ENCODE measurements at places on chromosomes 7 and 10.

GRCh38 chr7:120877701-120878100 lies 19.8 kb upstream of the TSPAN12 start:
- DNase-seq = no peak

DNA sequence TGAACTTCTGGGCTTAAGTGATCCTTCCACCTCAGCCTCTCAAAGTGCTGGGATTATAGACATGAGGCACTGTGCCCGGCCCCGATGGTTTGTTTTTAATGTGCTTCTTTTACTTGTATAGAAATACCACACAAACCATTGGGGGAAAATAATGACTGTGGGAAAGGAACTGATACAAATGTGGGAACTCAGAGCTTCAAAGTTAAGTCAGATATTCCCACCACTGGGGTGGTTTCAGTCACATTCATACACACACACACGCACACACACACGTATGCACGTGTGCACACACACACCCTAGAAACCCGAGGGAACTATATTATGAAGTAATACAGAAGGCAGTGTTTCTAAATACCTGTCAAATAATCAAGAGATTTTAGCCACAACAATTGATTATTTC lies 17.0 kb downstream of the CPA4 start:
- no peak for DNase-seq

- no peak for DNase-seq
Measured at GRCh38 chr7:101507791-101508252, 121.3 kb downstream of the MYL10 start.

GRCh38 chr10:17122052-17122451 lies 7.6 kb downstream of the CUBN start:
- DNase-seq = no peak

DNA sequence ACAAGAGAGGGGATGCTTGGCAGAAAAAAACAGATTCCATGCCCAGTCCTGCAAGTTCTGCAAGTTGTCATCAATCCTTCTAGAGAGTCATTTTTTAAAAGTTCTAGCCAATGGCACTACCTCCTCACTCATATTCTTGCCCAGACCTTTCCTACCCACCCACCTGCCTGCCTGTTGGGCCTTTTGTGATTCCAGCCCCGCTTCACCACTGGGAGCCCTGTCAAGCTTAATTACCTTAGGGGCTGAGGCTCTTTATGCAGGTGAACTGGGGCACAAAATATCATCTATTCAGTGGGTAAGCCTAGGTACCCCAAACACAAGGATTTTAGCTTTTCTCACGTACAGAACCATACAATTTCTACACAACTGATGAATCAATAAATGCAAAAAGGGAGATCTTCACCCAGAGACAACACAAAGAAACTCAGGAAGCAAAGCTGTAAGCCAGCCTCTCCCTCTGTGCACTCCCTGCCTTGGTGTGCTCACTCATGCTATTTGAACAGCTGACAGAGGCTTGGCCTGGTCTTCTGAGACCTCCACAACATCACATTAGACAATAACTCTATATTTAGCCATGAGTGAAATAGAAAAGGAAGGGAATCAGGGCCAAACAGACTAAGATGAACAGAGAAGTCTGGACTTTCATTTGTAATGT lies 222.6 kb downstream of the HTR7 start:
- no peak for DNase-seq

DNA sequence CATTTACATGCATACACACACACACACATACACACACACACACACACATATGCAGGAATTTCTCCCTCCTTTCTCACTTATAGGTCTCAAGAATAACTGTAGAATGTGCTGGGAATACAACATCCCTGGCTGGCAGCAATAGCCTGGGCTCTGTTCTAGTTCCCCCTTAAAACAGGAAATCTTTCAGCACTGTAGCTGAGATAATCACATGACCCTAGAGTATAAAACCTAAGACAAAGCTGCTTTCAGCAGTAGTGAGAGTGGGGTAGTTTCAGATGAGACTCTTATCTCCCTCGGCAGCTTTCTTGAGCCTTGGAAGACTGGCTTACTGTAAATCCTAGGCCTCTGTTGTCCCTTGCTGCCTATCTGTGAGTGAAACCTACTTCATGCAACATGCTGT lies 137.4 kb upstream of the AKR1E2 start:
- no peak for DNase-seq

- no peak for DNase-seq
Measured at GRCh38 chr7:116490351-116490750, 9.2 kb upstream of the CAV2 start.

DNA sequence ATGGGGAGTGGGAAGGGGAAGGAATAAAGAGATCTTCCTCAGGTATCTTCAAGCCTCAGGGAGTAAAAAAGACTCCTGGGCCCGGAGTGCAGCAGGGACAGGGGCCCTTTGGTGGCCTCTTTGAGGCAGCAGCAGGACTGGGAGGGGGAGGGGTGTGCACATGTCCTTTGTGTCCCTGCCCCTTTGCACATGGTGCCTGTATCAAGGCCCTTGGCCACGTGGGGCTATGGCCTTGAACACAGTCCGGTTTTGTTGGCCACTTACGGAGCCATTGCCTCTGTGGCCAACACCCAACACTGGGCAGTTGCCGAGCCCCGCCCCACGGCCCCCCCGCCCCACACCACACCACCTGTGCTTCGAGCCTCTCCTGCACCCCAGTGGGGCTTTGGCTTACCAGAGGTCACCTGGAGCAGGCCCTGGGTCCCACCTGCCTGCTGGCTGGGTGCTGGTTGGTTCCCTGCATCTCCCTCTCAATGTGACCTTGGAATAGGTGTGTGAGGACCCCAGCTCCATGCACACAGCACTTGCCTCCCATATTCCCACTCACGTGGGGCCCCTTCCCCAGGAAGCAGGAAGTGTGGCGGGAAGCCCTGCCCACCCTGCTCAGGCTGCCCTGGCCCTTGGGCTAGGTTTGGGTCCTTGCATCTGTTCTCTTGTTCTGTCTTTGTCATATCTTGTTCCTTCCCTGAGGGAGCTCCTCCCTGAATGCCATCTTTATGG lies 5.4 kb downstream of the SAP25 start:
- DNase-seq = no peak

- DNase-seq = no peak
Measured at GRCh38 chr7:7720750-7721621, 2.6 kb upstream of the RPA3 start.

GRCh38 chr10:95508730-95509129 lies 52.4 kb downstream of the SORBS1 start:
- DNase-seq = no peak

- DNase-seq = no peak
Measured at GRCh38 chr7:2883101-2883500, 39.0 kb upstream of the GNA12 start.

GRCh38 chr7:159209429-159209828 lies 64.8 kb upstream of the VIPR2 start:
- DNase-seq = no peak

- no peak for DNase-seq
Measured at GRCh38 chr7:77765906-77766800, 32.1 kb downstream of the TMEM60 start.

- DNase-seq = no peak
Measured at GRCh38 chr7:123711832-123712293, 36.9 kb downstream of the WASL start.

DNA sequence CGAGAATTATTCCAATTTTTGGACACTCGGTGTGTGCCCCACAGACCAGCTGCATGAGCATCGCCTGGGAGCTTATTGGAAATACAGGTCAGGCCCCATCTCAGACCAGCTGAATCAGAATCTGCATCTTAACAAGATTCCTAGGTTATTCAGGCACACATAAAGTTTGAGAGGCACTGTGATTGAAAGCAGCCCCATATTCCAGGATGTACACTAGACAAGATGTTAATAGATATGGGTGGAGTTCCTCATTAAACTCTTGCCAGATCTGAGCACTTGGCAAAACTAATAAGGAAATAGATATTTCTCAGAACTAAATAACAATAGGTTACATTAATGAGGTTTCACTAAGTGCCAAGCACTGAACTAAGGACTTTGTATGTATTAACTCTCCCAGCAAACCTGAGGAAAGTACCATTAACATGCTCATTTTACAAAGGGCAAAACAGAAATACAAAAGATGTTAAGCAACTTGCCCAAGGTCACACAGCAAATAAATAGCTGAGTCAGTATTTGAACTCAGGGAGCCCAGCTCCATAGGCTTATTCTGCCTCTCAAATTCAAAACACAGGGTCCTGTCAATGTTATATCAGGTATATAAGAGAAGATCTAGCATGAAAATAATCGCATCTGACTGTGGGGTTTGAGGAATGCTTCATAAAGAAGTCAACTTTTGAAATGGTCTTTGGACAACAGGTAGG lies 29.9 kb downstream of the PPP1R3C start:
- DNase-seq = no peak

- no peak for DNase-seq
Measured at GRCh38 chr10:133422223-133422806, 2.1 kb downstream of the SPRN start.

DNA sequence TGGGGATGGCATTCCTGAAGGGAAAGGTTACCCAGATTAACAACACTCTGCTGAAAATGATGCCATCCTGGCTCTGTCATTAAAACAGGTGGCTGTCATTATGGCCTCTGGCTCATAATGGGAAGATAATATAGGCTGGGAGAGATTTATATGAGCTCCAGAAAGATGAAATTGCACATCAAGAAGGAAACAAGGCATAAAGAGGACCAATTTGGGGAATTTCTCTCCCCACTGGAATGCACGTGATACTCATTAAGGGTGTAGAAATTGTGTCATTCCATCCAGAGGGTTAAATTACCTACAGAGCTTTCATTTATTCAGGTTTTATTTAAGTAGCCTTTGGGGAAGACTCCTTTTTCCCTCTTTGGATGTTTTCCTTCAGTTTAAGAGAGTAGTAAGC lies 71.6 kb upstream of the CELF2 start:
- no peak for DNase-seq

DNA sequence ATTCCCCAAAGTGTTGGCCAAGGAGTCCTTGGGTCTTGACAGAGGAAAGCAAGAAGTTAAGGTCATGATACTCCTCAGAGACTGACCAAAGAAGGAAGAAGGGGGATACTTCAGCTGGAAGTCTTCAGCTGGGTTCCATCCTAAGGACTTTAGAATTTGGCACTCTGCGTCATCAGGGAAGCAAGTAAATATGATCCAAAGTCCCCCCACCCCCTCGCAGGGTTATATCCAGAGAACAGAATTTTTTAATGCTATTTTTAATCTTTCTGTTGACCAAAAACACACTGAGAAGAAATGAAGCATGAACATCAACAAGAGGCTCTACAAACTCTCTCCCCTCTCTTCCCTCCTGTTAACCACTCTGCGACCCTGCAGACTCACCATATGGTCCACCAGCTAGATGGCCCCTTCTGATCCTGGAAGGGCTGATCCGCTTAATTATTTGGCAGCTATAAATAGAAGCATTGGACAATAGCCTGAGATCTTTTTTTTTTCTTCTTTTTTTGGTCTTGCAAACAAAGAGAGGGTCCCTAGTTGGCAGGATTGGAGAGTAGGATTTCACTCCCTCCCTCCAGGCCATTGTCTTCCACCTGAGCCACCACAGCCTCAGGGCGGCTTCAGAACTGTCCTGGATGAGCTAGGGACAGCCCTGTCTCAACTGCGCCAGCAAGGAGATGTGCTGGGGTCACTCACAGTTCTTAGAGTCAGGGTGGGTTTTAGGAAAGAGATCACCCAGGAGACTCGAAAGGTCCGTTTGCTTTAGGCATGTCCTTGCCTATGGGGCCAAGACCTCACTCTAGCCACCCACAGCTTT lies 196.0 kb downstream of the KCNMA1 start:
- no peak for DNase-seq

GRCh38 chr7:101608772-101609713 lies 20.1 kb downstream of the MYL10 start:
- DNase-seq = no peak

GRCh38 chr10:32951111-32951510 lies 6.9 kb downstream of the ITGB1 start:
- DNase-seq = no peak

GRCh38 chr10:13417459-13418126 lies 69.5 kb upstream of the SEPHS1 start:
- DNase-seq = no peak

GRCh38 chr10:133245439-133246235 lies 8.0 kb downstream of the VENTX start:
- DNase-seq = no peak

GRCh38 chr7:121401896-121402295 lies 5.8 kb upstream of the FAM3C start:
- no peak for DNase-seq

DNA sequence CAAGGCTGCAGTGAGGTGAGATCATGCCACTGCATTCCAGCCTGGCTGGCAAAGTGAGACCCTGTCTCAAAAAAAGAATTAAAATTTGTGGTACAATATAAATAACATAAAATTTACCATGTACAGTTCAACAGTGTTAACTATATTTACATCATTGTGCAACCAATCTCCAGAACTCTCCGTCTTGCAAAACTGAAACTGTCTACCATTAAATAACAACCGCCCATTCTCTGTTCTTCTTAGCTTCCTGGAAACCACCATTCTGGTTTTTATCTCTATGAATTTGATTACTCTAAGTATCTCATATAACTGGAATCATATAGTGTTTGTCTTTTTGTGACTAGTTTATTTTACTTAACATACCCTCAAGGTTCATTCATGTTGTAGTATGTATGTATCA lies 167.6 kb downstream of the AUTS2 start:
- peak; percentile 52 for DNase-seq

Measured in bone marrow (tissue), 2 donors.